ENCODE measurements at places on chromosomes 13 and 19.
A peak's percentile ranks its signal among the peaks of the same experiment; 100 is the strongest.

GRCh38 chr13:74560325-74560724, 426.1 kb upstream of the KLF12 start:
- no peak for DNase-seq

GRCh38 chr13:97352815-97353214, 81.2 kb upstream of the RAP2A start:
- DNase-seq, result peak; percentile 36

GRCh38 chr19:29655648-29656335, 9.5 kb upstream of the PLEKHF1 start:
- DNase-seq, result no peak

DNA sequence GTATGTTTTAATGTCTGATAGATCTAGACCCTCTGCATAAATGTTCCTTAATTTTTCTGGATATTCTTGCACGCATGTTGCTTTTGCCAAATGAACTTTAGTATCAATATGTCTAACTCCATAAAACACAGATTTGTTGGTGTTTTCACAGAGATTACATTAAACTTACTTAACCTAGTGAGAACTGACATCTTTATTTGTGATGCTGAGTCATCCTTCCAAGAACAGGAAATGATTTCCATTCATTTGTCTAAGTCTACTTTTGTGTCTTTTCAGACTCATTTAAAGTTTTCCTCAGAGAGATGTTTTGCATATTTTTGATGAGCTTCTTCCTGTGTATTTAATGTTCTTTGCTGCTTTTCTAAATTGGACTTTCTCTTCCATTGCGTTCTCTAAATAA, 184.0 kb downstream of the SLC7A1 start:
- DNase-seq, result peak; percentile 55

DNA sequence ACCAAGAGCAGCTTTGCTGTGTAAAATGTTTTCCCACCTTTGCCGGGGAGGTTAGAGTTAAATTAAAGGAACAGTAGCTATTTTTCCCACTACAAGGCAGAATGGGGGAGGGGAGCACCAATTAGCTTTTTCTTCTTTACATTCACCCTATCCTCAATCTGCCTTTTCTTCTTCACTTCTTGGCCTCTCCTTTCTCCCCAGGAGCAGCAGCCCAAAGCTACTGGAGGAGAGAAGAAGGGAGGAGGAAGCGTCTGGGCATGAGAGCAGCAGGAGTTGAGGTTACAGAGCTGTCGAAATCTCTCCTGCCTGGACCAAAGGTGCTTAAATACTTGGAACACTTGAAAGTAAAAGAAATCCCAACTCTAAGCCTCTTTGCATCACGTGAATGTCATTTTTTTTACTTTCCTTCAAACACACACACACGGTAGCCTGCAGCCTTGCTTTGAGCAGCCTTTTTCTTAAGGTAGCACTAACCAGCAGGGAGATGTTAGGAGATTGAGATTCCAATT, 39.0 kb upstream of the WASF3 start:
- no peak for DNase-seq

DNA sequence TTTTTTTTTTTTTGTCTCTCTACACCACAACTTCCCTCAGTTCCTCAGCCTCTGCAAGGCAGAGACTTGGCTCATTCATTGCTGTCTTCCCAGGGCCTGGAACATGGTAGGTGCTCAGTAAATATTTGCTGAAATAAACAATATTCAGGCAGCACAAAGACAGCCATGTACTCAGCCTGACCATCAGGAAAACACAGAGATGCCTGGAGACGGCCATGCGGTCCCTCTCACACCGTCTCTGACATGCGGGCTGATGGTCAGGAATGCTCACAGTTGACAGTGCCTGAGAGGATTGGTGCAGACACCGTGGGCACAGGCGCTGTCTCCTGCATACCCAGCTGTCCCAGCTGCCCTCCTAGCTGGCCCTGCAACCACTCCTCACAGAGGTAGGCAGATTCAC, 924 bp downstream of the PRAM1 start:
- DNase-seq, result no peak

GRCh38 chr19:45817010-45817724, 2.1 kb upstream of the RSPH6A start:
- DNase-seq, result peak; percentile 96

- no peak for DNase-seq
Measured at GRCh38 chr19:5478241-5478924, 23.2 kb downstream of the ZNRF4 start.

- DNase-seq, result no peak
Measured at GRCh38 chr19:58035863-58036262, 2.0 kb downstream of the ZSCAN1 start.

- DNase-seq, result no peak
Measured at GRCh38 chr13:104759069-104759468, 1692.9 kb upstream of the SLC10A2 start.

- DNase-seq, result no peak
Measured at GRCh38 chr13:36151591-36151990, 20.4 kb upstream of the DCLK1 start.

GRCh38 chr19:44792281-44792680, 14.6 kb downstream of the CBLC start:
- no peak for DNase-seq

- no peak for DNase-seq
Measured at GRCh38 chr13:24619282-24619681, 60.9 kb upstream of the ATP12A start.

GRCh38 chr13:113148940-113149503, 9.4 kb upstream of the PROZ start:
- DNase-seq, result no peak

- peak; percentile 72 for DNase-seq
Measured at GRCh38 chr19:3387645-3388589, 21.5 kb downstream of the NFIC start.

GRCh38 chr19:55075371-55075998, at the start of gene EPS8L1:
Gene EPS8L1 (plus strand): TSS chr19:55075869. CDS start chr19:55076445, 576 bp downstream.
- no peak for DNase-seq

DNA sequence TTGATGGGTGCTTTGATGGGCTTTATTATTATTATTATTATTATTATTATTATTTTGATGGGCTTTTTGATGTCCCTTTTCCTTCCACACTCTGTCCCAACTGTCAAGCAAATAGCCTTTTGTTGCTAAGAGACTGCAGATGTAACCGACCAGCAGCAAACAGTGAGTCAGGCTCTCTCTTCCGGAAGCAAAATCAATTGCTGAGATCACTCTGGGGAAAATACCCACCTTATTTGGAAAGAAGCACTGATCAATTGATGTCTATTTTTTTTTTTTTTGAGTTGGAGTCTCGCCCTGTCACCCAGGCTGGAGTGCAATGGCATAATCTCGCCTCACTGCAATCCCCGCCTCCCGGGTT, 2.9 kb downstream of the LDLR start:
- peak; percentile 74 for DNase-seq

DNA sequence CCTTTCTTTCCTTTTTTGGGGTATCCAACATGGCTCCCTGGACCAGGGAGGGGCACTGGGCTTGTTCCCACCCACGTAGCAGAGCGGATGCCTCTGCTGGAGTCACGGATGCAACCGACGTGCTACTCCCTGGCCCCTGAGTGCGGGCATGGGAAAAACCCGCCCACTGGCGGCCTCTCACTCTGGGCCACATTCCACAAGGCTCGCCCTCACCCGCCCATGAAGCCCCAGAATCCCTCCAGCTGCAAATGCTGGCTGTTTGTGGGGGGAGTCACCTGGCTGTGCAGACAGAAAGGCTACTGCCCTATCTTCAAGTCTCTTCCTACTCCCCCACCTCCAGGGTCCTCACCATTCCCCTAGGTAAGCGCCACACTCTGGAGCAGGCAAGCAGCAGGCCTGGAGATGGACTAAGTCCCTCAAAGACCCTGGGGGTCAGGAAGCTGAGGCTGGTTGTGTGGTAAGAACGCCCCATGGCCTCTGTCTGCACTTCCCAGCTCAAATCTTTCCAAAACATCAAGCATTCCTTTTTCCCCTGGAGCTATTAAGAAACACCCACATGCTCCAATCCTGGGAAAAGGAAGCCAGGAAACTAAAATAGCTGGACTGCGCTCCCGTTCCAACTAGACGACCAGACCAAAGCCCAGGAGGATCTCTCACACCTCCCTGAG, 17.9 kb upstream of the EPHX3 start:
- DNase-seq, result peak; percentile 96

DNA sequence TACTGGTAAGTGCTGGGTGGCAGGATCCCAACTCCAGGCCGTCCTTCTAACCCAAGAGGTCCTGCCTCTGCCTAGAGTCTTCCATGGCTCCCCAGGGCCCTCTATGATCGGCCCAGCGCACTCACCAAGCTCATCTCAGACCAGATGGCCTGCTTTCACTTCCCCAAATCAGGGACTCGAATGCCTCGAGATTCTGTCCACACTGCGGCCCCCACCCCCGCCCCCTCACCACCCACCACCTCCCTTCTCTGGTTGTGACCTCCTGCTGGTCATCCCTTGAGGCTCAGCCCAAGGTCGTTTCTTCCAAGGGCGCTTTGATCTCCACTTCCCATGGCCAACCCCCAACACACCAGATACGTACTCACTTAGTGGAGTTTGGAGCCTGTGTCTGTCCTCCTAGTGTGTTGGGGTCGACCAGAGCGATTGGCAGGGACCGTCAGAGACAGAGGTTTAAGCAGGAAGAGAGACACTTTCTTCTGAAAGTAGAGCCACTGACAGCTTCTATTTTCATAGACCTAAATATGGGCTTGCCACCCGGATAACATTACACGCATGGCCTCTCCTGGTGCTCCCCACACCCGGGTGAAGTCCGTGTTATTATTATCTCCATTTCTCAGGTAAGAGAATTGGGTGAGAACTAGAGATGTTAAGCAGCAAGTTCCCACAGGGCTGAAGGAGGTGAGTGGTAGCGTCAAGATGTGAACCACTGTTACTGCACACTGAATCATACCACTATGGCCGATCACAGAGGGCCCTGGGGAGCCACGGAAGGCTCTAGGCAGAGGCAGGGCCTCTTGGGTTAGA, at the start of gene FCER2:
FCER2 (minus strand) TSS at position 478 of the 804 bp plus-strand sequence. CDS start 2,371 bp downstream, outside the sequence.
- no peak for DNase-seq

DNA sequence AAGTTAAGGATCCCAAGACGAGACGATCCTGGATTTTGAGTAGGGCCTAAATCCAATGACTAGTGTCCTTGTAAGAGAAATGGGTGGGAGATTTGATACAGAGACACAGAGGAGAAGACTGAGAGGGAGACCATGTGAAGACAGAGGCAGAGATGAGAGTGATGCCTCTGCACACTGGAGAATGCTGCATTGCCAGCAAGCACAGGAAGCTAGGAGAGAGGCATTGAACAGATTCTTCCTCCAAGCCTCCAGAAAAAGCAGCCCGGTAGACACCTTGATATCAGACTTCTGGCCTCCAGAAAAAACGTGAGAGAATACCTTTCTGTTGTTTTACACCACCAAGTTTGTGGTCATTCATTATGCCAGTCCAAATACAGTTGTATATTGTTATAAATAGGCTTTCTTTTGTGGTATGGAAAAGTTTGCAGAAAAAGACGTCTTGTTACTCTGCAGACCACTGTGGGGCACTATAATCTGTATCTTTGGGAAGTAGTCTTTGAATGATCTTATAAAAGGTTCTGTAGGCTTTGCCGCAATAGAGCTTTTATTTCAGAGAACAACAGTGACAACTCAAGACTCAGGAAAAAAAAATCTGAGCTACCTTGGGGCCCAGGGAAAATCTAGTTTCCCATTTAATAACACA, 17.9 kb upstream of the RFC3 start:
- DNase-seq, result peak; percentile 64

DNA sequence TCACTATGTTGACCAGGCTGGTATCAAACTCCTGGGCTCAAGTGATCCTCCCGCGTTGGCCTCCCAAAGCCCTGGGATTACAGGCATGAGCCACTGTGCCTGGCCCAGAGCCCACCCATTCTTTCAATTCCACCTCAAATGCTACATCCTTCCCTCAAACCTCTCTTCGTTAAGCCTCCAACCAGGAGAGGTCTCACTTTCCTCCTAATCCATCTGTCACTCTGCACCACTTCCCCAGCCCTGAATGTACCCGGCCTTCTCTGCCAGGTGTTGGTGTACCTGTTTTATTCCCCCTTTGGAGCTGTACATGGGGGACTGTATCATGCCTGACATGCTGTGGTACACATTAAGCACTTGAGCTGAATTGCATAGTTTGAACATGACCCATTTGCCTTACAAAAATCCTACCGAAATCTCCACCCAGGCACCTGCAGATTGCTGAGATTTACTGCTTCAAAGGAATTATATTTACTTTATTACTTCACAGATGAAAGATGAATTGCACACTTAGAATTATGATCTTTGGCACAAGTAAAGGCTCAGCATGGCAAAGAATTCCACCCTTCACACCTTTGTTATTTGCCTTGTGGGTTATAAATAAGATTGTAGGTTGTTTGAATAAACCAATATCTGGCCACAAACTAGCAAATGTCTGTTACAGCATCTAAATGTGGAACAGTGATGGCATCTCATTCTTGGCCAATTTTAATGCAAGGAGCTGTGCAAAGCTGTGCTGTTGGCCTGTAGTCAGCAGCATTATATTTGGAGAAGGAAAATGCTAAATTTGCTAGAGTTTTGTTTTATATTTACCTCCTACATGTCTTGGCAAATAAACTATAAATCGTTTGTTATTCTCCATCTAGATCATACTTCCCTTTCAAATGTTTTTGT, 15.6 kb upstream of the WASF3 start:
- no peak for DNase-seq

GRCh38 chr13:34037636-34038540, 219.9 kb downstream of the RFC3 start:
- no peak for DNase-seq

GRCh38 chr19:19457671-19458070, 52.2 kb downstream of the GATAD2A start:
- no peak for DNase-seq

DNA sequence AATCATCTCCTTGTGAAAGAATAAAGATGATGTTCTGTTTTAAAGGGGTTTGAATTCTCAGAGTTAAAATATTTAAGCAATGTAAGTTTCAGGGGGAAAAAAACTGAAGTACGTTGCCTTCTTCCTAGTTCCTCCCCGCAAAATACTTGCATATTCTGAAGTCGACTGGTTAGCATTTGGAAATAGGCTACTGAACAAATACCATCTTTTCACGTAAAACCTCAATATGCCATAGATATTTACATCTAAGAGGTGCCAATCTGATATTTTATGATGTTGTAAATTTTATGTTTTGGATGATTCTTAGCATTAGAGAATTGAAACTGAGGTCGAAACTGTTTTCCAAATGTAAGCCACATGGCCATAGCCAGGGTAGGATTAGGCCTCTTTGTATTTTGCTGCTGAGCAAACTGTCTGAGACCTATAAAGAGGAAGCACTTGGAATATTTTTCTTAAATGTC, 138.3 kb downstream of the FLT1 start:
- DNase-seq, result peak; percentile 36

GRCh38 chr13:51324714-51325420, 14.6 kb upstream of the SERPINE3 start:
- no peak for DNase-seq

GRCh38 chr13:50476577-50477285, 366.8 kb downstream of the DLEU7 start:
- DNase-seq, result peak; percentile 21

- DNase-seq, result peak; percentile 36
Measured at GRCh38 chr13:111429064-111429558, 108.7 kb downstream of the TEX29 start.

DNA sequence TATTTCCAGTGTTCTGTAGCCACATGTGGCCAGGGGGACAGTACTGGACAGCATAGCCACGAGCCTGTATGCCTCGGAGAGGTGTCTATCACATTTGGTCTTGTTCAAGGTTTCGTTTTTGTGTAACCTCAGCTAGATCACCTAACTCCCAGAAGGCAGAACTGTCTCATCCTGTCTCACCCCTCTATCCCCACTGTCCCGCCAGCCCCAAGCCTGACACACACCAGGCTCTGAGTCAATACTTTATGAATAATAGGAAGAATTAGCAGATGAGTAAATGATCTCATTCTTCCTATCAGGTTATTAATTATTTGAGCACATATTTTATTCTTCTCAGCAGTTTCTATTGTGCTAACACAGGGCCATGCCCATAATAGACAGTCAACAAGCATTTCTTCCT, 132.2 kb downstream of the NUFIP1 start:
- no peak for DNase-seq

GRCh38 chr19:50051964-50052363, 26.2 kb downstream of the ZNF473 start:
- DNase-seq, result no peak
